ENCODE measurements at places on chromosomes 12 and 14. TPM values are rescaled to one million over a fixed set of nuclear protein-coding genes. Genes with fewer than 3 reads are reported as not detected.
A peak's percentile ranks its signal among the peaks of the same experiment; 100 is the strongest.

TCL1B gene
- total RNA-seq = not detected

PRB2 gene
- total RNA-seq = not detected

MBIP gene
- 5.6 TPM for total RNA-seq

CLSTN3 gene
- total RNA-seq = 15.0 TPM

ABCD2 gene
- total RNA-seq = not detected

SPX gene
- not detected for total RNA-seq

DNA sequence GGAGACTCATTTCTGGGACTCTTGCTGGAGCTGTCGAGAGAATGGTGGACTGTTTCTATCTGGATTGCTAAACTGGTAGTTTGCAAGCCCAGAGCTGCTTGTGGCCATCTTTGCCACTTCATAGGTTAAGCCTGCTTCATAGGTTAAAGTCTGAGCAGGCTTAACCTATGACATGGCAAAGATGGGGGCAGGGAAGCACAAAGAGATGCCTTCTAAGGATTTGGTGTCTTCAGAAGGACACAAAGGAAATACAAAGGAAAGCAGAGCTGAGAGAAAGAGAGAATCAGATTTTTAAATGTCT is 78.4 kb upstream of the MAX start:
- no peak for DNase-seq

GRCh38 chr14:93895023-93895604 is 32.0 kb upstream of the FAM181A start:
- DNase-seq = no peak

DNA sequence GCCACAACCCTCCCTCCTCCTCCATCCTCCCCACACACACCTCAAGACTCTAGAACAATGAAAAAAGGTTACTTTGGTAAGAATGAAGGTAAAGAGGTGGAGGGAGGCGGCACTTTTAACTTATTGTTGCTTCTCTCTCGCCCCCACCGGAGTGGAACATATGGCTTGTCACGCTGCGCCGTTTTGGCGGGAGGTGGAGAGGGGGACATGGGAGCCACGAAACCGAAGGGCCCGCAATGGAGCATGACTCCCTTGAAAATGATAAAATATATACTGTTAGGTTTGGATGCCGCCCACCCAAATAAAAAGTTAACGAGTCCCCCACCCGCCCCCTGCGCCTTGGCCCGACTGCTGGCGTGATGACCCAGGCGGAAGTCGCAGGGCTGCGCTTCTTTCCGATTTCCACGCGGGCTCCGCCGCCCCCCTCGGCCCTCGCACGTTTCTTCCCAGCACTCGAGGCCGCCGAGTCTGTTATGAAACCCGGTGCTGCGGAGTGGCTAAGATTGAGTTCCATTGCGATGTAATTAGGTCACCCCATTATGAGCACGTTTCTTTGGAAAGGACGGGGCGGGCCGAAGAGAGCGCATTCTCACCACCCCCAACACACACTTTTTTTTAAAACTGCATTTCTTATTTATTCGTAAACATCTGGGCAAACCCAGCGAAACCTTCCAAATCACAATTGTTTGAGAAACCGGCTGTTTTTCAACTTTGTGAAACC is 1.4 kb upstream of the ZFP36L1 start:
- peak; percentile 87 for DNase-seq

GRCh38 chr14:59301354-59301753 is 112.9 kb downstream of the DAAM1 start:
- peak; percentile 23 for DNase-seq

GRCh38 chr14:95290871-95291431 is 28.8 kb downstream of the CLMN start:
- peak; percentile 88 for DNase-seq

GRCh38 chr12:40058721-40059190 is 47.1 kb downstream of the SLC2A13 start:
- DNase-seq = no peak

DNA sequence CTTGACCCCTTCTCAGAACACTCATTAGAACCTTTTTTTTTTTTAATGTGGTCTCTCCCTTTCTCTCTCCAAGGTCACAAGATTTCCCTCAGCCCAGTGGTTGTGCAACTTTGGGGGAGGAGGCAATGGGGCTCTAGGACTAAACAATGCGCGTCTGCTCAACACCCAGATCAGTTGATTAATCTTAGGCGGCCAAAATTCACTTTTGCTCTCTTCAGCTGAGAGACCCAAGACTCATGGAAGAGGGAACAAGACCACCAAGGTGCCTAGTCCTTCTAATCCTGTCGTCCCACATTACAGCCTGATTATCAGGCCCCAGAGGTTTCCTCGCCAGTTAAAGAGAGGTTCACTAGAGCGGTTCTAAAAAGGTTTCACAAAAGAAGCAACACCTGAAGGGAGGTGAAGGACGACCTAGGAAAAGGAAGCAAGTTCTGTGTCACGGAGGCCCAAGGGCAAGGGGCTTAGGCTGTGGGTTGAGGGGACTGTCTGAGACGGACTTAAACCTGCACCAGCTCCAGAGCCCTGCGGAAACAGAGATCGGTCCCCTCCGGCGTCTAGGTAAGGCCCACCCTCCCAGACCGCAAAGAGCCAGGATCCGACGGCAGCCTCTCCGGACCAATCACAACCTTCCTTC is 824 bp upstream of the TARBP2 start:
- DNase-seq = no peak

DNA sequence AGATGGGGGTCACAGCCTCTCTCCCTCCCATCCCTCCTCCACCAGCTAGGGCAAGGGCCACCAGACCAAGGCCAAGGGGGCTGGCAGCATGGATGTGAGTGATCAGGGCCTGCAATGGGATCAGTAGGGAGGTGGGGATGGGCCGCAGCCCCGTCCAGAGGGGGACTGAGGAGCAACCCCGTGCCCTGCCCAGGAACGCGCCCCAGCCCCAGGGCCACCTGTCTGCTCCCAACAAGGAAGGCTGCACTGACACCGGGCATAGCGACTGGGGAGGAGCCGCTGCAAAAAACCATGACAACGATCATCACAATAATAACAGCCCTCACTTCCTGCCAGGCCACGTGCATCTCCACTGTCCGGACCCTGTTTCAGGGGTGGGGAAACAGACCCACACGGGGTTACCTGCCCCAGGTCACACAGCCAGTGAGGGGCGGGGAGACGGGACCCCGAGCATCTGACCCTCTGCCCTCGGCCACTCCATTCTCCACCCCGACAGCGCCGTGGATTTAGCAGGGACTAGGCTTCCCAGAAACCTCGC is 24.3 kb downstream of the NCOR2 start:
- DNase-seq = peak; percentile 74

DNA sequence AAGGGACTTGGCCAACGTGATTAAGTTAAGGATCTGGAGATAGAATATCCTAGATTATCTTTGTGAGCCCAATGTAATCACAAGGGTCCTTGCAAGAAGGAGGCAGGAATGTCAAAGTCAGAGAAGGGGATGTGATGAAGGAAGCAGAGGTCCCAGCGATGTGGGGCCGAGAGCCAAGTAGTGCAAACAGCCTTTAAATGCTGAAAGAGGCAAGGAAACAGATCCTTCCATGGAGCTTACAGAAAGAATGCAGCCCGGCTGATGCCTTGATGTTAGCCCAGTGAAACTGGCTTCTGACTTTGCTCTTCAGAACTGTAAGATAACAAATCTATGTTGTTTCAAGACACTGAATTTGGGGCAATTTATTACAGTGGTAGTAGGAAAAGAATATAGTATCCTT is 74.9 kb downstream of the NEDD1 start:
- no peak for DNase-seq

- no peak for DNase-seq
Observed at GRCh38 chr12:102659200-102659911, 179.0 kb upstream of the IGF1 start.

Data from dermis microvascular lymphatic vessel endothelial cell (primary cell).